ENCODE measurements at places on chromosomes 6 and 20.

GRCh38 chr6:83463886-83464285, 33.0 kb upstream of the ME1 start:
- DNase-seq, result no peak

- no peak for DNase-seq
These were observed 206.5 kb downstream of the CDKAL1 start for GRCh38 chr6:20740727-20741126.

DNA sequence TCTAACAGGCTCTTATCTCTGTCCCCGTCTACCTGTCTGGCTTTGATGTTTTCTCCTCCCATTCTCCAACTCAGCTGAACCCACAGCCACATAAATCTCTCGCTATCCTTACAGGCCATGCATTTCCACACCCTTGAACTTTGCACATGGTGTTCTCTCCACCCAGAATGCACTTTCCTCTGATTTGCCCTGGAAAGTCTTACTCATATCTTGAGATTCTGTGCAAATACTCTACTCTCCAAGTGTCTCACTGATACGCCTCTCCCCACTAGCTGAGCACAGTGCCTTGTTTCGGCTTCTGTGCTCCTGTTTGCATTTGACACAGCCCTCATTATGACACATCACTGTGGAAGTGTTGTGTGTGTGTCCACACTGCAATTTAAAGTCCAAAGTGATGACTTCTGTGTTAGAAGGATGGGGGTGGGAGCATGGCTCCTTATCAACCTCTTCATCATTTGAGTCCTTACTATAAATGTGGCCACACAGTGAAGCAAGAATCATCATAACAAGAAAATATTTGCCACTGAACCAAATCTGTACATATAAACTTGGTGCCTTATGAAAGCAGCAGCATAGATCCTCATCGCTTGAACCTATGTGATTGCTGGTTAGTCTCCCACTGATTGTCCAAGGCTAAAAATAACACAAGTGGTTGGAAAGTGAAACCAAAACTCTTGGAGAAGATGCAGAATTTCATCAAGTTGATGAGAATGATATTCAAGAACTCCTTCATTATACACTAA, 5.5 kb upstream of the PRELID3B start:
- DNase-seq, result no peak

DNA sequence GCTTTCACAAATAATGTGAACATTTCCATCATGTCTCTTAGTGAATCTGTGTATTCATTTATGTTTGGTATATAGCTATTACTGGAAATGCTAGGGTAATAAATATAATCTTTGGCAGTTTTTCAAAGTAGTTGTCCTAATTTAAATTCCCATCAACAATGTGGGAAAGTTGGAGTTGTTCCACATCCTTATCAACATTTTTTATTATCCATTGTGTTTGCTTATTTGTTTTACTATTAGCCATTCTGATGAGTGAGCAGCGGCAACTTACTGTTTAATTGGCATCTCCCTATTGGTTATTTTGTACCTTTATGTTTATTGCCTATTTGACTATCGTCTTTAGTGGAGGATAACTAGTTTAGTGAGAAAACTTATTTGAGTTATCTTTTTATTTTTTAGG, 121.1 kb upstream of the CCN2 start:
- no peak for DNase-seq

- no peak for DNase-seq
These were observed 16.4 kb upstream of the CFAP206 start for GRCh38 chr6:87391334-87391733.

- DNase-seq, result no peak
These were observed 43.5 kb downstream of the PREX1 start for GRCh38 chr20:48784273-48784641.

DNA sequence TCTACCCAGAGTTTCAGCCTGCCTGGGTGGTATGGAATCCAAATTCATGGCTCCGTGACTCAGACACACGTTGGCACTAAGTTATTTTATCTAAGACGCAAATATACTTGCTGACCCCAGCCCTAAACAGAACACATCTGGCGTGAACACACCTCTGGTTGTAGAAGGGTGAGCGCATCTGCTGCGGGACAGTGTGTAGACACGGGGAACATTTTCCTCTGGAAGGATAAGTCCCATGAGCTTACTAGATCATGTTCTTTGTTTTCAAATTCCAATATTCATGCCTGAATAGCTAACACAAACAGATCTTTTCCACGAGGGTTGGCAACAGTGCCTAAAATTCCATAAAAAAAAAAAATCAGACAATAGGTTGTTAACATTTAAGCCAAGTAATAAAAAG, 87.8 kb downstream of the TMEM170B start:
- no peak for DNase-seq

- DNase-seq, result no peak
These were observed 21.1 kb downstream of the SMPDL3A start for GRCh38 chr6:122810189-122810588.

DNA sequence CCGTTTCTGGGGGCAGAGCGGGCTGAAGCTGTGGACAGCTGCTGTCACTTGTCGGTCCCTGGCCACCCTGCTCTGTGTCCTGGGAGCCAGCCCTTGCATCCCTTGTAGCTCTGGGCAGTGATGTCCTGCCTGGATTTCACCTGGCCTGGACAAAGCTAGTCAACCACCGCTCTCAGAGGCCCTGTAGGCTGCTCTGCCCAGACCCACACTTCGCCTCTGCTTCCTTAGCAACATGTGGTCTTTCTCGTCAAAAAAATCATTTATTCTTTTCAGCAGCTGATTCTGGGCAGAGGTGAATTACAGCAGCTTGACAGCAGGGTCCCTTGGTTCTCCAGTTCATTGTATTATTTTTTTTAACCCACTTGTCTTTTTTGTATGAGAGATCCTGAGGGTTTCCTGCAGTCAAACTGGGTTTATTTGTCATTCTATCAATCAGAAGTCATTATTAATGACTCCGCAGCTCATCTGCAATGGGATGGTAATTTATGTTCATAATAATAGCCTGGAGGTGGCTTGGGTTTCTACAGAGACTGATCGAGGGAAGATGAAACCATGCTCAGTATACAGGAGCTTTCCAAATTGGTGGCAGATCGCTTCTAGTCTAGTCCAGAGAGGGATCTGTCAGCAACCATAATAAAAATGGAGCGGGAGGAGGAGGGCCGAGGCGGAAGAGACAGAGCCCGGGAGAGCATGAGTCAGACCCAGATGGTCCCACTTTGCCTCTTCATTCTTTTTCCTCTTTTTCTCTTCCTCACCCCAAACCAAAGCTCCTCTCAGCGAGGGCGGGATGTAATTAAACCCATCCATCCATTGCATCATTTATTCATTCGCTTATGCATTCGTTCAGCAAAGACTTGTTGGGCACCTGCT, 22.4 kb downstream of the EDN3 start:
- no peak for DNase-seq

- DNase-seq, result no peak
These were observed 108.6 kb upstream of the SLC2A12 start for GRCh38 chr6:134161041-134161440.

DNA sequence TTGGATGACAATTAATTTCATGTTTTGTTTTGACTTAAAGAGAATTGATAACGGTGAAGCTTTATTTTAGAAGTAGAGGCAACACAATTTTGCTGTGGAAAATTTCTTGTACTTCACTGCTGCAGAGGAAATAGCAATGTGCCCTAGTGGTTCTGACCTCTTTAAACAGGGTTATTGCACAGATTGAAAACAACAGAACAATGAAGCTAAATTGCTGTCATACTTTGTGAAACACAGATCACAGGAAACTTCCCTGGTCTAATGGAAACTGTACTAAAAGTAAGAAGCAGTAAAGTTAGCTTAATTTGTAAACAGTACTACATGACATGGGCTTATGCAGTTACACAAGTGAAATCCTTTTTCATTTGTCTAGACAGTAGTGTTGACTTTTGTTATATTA, 31.3 kb downstream of the OR2A4 start:
- no peak for DNase-seq

- DNase-seq, result no peak
These were observed 12.7 kb downstream of the SPDEF start for GRCh38 chr6:34543421-34543820.

DNA sequence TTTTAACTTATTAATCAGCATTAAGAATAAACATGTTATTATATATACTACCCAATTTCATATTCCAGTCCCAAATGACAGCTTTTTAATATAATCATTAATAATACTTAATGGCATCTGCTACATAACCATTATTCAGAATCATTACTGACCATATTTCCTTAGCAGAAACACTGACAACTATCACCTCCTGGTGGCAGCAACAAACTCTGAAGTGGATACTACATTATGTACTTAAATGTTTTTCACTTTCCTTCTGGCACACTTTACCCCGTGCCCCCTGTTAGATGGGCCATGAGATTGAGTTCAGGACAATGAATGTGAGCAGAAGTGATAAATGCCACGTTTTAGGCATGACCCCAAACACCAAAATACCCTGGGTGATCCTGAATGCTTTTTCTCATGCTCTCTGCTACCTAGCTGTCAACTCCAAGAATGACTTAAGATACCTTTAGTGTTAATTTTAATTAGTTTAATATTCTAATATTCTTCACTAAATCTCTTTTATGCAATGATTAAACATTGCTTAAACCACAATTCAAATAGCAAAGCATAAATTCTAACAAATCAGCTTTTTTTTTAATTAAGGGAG, 77.1 kb downstream of the LMBRD1 start:
- DNase-seq, result no peak
